ENCODE measurements at places on chromosomes 5 and 9. TPM values are rescaled to one million over a fixed set of nuclear protein-coding genes. Genes with fewer than 3 reads are reported as not detected.

- peak; percentile 53 for DNase-seq
These were observed 73.9 kb upstream of the EFNA5 start for GRCh38 chr5:107744418-107745330.

GRCh38 chr9:112041536-112042243 lies 133.4 kb downstream of the SUSD1 start:
- peak; percentile 100 for DNase-seq

The MELK gene
- total RNA-seq, result 74.2 TPM

The BTNL8 gene
- total RNA-seq, result not detected

GRCh38 chr9:88166660-88167059 lies 28.4 kb upstream of the SPATA31C2 start:
- DNase-seq, result no peak

DNA sequence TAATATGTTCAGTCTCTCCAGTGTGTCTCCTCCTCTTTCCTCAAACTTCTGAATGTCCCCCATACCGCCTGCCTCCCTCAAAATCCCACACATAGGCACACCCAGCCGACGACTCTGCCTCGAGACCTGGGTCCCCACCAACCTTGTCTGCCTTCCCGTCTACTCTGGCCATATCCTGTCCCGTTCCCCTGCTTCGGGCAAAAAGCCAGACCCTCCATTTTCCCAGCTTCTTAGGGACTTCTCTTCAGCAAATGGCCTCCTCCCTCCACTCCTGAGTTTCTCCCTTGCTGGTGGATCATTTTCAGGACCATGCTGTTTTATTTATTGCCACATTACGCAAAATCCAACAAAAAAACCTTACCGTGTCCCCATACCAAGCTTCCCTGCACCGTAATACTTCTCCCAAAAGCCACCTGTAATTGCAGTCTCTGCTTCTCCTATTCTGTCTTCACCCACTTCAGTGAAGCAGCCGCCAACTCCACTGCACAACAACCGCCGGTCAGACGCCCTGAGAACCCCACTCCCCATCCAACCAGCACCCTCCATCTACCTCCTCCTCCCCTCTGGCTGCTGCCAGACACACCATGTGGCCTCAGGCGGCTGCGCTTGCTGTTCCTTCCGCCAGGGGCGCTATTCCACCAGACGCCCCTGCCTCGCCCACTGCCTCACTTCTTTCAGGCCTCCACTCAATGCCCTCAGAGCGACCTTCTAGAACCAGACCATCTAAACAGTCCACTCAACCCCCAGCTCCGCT lies 117.0 kb downstream of the TRPM6 start:
- DNase-seq, result peak; percentile 9

GRCh38 chr9:94144394-94144793 lies 60.1 kb downstream of the PTPDC1 start:
- DNase-seq, result no peak

DNA sequence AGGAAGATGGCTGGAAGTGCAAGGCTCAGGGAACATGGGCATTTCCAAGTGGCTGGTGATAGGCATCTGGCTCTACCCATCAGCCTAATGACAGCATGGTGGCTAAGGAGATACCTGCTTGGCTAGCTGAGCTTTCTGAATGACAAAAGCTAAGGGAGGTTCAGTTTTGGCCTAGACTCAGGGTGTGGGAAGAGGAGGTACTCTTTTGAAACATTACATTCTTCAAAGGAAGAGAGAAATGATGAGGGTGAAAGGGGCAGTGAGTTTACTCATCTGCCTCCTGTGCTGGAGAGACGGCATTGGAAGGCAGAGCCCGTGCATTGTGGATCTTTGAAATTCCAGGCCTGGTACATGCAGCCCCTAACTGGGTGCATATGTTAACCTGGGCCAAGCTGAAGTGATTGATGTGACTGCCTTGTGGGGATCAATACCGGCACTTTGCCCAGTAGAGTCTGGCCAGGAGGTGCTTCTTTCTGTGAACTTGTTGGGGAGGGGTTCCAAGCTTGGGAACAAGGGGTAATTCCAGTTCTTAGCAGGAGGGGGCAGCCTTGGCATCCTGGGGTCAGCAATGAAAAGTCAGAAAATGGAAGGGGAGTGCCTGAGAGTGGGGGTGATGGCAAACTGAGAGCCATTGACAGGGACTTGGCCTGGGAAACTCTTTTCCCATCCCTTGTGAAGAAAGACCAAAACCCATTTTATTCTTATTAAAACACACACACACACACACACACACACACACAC lies 108.6 kb downstream of the ACER2 start:
- peak; percentile 2 for DNase-seq

- DNase-seq, result peak; percentile 56
These were observed 1941.4 kb upstream of the NUDT12 start for GRCh38 chr5:105503950-105504349.

- no peak for DNase-seq
These were observed 291.5 kb downstream of the ZSWIM6 start for GRCh38 chr5:61623401-61624069.
